ENCODE measurements at places on chromosomes 6 and 20. TPM values are rescaled to one million over a fixed set of nuclear protein-coding genes. Genes with fewer than 3 reads are reported as not detected.

SRSF12 gene
- 0.36 TPM for total RNA-seq

ULBP1 gene
- 0.56 TPM for total RNA-seq

MEP1A gene
- not detected for total RNA-seq

GRCh38 chr20:431012-431904 lies 23.2 kb downstream of the RBCK1 start:
- peak; percentile 68 for DNase-seq

- DNase-seq: peak; percentile 24
Observed at GRCh38 chr20:54228841-54229240, 21.0 kb downstream of the PFDN4 start.

DNA sequence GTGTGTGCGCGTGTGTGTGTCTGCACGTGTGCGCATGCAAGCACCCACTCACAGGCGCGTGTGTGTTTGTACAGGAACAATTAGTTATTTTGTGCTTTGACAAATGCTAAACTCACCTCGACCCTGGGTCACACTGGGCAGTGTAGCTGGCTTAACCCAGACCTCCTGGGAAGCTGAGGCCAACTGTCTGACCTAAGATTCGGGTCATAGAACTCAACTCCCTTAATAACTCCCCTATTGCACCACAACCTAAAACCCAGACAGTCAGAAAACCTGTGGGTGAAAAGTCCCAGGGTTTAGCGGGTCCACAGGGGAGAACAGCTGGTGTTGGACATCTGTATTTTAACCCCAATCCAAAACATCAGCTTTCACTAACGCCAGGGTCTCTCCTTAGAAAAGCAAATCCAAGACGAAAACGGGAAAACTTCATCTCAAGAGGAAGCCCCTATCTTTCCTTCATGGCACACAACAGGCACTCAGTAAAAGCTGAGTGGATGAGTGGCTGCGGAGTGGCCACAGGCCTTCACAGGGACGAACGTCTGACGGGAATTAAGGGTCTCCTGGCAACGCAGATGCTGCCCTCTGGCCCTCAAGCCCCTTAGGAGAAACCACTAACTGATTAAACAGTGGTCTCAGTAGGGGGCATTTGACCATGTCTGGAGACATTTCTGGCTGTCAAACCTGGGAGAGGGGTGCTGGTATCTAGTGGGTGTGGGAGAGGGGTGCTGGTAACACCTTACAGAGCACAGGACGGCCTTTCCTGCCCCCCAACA lies 4.5 kb downstream of the PMEPA1 start:
- no peak for DNase-seq

GRCh38 chr20:58483051-58483450 lies 32.1 kb downstream of the APCDD1L start:
- no peak for DNase-seq

DNA sequence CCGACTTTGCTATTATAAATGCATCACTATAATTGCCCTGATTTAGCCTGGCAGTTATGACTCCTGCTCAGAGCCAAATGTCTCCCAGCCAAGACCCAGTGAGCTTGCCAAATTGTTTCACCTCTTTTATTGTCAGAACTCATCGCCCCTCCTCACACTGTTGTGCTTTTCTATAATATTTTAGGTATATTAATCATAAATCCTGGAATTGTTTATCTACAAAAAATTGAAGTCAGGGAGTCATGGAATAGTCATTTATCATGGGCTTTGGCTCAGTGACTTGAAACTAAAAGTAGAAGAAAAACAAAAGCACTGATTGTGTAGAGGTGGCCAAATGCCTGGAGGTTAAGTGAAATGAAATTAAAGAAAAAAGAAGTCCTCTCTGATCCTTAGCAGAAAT lies 85.6 kb downstream of the PFDN4 start:
- no peak for DNase-seq

DNA sequence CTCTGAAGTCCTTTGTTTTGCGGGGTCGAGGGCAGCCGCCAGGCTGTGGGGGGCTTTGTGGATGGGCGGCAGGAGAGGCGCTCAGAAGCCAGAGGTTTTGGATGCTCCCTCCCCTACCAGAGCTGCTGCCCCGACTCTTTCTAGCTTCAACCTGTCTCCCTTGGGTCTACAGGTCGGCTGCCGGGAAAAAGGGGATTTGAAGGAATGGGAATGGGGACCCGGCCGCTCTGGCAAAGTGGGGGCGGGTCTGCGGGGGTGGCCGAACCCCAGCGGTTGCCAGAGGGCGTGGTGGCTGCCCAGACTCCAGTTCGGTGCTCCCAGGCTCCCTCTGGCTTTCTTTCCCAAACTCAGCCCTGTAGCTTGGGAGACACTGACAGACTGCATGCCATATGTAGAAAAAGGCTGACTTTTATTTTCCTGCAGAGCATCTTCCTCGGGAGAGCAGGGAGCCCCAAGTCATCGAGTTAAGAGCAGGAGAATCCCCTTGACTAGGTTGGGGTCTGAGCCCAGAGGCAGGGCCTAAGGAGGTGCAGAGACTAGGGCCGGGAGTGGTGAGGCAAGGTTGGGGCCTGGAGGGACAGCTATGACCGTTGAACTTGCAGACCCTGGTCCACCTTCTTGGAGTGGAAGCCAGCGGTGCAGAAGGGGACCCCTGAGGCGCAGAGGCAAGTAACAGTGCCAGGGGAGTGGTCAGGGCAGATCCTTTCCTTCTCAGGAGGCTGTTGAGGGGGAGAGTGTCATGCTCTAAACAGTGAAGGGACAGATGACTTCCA lies 1.4 kb upstream of the PPP1R18 start:
- peak; percentile 47 for DNase-seq

Measured in IMR-90 (cell line).